ELF-1 (cell line): ENCODE measurements at places on chromosomes 5 and 9.

- no peak for DNase-seq
Measured at GRCh38 chr5:77987331-77987730, 211.2 kb upstream of the TBCA start.

DNA sequence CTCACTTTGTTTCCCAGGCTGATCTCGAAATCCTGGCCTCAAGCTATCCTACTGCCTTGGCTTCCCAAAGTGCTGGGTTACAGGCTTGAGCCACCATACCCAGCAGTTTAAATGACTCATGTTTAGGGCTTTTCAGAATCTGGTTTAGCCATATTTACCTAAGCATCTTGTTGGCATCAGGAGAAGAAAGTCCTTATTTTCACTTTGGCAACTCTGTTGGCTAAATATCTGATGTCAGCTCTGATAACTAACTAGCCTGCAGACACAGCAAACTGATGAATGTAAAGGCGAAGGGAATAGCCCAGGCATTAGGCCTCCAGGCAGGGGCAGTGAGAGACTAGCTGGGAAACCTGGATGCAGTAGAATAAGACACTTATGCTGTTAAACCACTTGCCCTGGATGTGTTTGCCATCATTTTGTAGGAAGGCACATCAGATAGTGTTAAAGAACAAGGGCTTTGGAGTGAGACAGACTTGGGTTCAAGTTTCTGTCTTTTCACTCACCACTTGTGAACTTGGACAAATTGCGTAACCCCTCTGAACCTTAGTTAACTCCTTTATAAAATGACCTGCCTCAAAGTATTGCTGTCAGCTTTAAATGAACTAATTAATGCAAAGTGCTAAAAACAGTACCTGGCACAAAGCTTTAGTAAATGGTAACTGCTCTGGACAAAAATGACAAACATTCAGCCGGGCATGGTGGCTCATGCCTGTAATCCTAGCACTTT lies 34.7 kb upstream of the GARNL3 start:
- no peak for DNase-seq

DNA sequence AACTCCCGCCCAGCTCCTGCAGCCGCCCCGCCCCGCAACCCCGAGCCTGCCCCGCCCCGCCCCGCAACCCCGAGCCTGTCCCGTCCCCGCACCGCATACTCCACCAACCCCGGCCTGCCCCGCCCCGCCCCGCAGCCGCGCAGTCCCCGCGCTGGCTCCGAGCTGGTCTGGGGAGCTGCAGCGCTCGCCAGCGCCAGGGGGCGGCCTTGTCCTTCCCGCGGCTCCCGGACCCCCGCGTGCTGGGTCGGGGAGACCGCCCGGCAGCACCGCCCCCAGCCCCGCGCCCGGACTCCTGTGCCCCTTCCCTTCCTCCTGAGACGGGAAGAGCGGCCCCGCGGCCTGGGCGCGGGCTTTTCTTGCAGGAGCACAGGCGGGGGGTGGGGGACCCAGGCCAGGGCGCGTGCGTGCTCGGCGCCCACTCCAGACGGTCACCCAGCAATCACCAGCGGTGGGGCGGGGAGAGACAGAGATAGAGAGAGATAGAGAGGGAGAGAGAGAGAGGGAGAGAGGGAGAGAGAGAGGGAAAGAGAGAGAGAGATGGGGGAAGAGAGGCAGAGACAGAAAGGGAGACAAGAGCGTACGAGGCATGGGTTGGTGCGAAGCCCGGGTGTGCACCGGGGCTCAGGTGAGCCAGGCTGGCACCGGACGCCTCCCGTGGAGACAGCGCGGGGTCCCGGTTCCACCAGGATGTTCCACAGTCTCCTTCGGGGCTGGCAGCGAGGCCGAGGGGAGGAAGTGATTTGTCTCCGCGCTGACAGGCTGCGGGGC lies 14.7 kb upstream of the TMEM250 start:
- peak; percentile 46 for DNase-seq

- DNase-seq: no peak
Measured at GRCh38 chr9:68983522-68984424, 30.1 kb downstream of the PRKACG start.

DNA sequence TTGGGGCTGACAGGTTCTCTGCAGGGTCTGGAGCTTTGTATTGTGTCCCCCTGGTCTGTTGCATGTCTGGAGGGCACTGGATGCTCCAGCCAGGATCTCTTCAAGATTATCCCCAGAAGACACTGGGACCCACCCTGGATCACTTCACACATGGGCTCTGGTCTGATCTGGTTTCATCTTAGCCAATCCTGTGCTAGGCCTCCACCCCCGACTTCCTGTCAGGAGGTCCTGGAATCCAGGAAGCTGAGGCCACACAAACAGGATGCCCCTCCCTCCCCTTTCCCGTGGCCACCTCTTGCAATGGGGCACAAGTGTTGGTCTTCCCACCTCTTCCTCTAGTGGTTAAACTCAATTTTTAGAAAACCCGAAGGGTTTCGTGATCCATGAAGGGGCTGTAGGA lies 242.6 kb upstream of the MVB12B start:
- no peak for DNase-seq

- no peak for DNase-seq
Measured at GRCh38 chr5:57166276-57166675, 7.6 kb upstream of the GPBP1 start.

- no peak for DNase-seq
Measured at GRCh38 chr5:127854520-127854919, 151.3 kb downstream of the CCDC192 start.

DNA sequence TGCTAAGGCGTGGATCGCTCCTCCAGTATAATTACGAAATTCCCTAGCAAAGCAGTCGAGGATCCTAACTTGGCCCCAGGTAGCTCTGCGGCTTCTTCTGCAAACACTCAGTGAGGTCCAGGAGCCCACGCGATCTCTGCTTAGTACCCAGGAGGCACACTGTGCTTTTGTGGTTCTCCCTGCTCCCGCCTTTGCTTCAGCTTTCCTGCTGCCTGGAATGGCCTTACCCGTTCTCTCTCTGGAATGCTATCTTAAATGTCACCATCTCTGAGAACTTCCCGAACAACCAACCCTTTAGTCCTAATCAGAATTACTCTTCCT lies 639 bp downstream of the INVS start:
- no peak for DNase-seq

- peak; percentile 43 for DNase-seq
Measured at GRCh38 chr9:98248737-98249474, 6.5 kb downstream of the TBC1D2 start.

DNA sequence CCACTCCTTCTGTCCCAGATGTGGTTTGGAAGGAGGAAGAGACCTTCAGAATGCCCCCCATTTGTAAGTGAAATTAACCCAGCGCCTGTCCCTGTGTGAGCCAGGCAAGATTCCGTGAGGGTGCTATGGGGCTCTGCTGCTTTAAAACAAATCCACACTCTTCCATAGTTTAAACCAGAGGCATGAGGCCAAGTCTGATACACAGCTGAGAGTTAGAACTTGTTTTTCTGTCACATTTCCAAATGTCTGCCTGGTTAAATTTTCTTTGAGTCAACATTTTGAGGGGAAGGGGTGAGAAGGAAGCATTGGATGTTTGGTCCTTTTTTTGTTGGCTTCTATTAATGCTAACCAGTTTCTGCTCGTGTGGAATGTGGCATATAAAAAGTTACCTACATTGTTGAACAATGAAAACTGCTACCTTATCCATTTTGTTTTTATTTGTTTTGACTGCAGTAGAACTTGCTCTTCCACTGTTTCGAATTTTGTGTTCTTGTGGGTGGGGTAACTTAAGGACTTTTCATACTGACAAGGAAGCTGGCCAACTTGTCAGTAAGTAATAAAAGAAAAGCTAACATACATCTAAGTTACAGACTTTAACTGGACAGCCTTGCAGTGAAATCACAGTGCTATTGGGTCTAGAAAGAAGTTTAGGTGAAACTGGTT lies 12.9 kb downstream of the RGMB start:
- no peak for DNase-seq

GRCh38 chr5:142873831-142874230 lies 103.7 kb downstream of the ARHGAP26 start:
- DNase-seq: no peak
